Caudate nucleus (tissue), 63 donors: ENCODE measurements at places on chromosomes 2 and 18.

- no peak for DNase-seq
Observed at GRCh38 chr18:76994086-76994654, 138.4 kb downstream of the MBP start.

- no peak for DNase-seq
Observed at GRCh38 chr2:191051825-191052778, 38.1 kb upstream of the STAT1 start.

DNA sequence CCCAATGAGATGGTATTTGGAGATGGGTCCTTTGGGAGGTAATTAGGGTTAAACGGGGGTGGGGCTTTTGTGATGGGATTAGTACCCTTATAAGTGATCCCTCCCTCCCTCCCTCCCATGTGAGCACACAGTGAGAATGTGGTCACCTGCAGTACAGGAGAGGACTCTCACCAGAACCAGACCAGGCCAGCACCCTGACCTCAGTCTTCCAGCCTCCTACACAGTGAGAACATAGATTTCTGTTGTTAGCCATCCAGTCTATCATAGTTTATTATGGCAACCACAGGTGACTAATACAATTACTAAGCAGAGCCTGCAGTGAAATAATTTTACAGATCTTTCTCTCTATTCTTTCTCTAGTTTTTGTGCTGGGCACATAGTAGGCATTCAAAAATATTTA, 137.7 kb upstream of the PKDCC start:
- DNase-seq, result no peak

DNA sequence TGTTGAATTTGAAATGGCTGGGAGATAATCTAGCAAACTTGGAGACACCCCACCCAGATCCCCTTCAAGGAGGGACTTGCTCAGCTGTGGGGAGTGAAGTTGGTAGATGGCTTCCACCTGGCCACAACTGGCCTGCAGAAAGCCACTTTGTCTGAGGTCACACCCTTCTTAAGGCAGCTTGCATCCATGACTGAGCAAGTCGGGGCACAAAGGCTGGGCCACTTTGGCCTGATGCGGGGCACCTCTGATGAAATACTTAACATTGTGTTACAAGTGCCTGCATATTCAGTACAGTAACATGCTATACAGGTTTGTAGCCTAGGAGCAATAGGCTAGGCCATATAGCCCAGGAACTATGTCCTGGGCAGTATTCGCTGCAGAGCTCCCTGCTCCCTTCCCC, 13.4 kb upstream of the RPL37A start:
- DNase-seq, result no peak

DNA sequence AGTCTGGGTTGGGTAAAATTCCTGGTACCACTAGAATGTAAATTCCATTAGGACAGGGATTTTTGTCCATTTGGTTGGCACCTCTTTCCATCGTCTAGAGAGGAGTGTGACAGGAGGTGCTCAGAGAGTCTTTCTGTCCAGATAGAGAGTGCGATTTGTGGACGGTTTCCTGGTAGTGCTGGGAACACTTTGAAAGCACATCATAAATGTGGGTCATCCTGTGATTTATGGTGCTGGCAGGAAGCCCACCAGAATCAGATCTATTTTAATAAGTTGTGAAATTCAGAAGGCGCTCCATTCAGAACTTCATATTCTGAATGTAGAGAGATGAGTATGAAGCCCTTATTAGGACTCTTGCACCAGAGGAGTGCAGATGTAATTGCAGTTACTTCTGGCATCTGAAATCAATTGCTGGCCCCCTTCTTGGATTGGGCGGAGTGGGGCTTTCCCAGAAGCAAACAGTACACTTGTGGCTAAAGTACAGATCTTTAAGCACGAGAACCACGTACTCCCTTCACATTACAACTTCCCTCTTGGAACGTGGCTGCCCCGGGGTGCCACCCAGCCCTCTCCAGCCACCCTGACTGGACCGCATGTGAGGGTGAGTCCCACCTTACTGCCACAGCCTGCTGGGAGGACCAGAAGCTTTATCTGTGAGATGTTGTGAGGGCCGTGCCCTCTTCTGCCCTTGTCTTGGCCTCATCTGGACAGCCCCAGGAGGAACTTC, 243.2 kb downstream of the MYO3B start:
- DNase-seq, result no peak

DNA sequence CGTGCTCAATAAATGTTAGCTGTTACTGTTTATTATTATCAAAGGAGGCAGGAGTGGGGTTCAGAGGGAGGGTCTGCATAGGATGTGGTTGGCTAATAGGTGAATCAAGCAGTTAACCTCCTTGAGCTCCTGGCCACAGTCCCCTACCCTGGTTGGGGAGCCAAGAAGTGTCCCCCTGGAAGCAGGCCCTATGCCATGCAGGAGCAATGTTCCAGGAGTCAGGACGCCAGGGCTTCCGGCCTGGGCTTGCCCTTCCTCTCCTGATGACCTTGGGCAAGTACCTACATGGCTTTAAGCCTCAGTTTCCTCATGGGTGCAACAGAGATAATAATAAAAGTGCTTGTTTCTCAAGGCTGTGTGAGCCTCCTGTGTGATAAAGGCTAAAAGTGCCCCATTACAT, 84.9 kb downstream of the DYSF start:
- no peak for DNase-seq

DNA sequence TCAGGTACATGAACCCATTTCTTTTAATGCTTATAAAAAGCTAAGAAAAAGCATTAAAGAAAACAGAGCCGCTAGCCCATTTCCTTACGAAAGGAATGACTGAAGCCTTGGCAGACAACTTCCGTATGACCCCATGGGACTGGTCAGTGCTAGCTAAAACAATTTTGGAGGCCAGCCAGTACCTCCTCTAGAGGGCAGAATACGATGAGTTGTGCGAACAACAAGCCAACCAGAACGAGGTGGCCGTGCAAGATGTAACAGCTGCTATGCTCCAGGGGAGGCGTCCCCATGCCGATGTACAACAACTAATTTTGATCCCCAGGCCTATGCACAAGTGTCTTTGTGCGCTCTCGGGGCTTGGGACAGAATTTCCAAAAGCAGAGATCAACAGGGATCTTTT, 16.7 kb downstream of the MAP3K2 start:
- DNase-seq, result no peak

GRCh38 chr18:48470484-48471180, 61.4 kb upstream of the ZBTB7C start:
- no peak for DNase-seq

GRCh38 chr2:48450936-48451602, 78.9 kb upstream of the STON1 start:
- no peak for DNase-seq

DNA sequence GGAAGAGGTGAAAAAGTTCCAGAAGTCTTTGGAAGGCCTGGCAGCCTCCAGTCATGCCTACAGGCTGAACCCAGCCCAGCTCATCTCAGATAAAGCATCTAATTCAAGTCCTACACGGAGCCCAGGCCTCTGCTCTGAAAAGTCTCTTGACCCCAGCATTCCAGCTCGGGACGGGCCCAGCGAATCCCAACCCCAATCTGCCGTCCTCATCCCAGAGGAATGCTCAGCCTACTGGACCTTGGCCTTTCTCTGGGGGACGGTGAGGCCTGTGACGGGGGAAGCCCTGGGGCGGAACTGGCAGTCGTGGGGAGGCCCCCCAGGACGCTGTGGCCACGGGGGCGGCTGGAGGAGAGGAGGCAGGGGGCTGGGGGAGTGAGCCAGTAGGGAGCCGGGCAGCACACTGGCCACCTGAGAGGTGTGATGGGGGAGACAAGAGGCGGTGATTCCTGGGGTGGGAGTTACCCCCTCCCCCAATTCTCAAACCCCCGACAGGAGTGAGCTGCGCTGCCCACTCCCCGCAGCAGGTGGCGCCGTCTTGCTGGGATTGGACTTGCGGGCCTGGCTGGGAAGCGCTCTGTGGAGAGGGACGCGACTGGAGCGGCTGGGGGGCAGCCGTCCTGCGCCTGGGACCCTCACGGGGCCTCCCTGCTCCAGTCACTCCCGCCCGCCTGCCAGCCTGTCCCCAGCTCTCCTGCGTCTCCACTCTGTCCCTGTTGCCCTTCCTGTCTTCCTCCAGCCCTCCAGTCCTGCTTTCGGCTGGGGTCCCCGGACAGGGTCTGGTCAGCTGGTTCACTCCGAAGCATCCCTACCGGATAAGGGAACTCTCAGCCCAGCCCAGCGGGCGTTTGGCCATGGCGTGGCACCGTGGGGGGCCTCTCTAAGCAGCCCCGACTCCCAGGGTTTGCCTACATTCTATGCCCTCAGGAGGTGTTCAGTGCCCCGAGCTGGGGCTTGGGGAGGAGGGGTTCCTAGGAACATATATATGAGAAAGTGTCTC, 182.6 kb upstream of the HAAO start:
- DNase-seq, result peak; percentile 74

- no peak for DNase-seq
Observed at GRCh38 chr18:22504251-22505030, 86.7 kb upstream of the CTAGE1 start.

DNA sequence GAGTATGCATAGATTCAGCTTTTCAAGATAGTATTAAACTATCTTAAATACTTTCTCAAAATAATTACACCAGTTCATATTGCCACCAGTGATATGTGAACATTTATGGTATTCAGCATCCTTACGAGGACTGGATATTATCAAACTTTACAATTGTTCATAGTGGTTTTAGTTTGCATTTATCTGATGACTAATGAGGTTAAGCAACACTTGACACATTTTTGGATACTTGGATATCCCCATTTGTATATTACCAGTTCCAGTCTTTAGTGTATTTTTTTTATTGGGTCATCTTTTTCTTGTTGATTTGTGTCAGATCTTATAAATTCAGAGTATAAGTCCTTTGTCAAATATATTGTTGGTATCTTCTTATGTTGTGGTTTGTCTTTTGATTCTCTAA, 128.4 kb downstream of the ASXL3 start:
- no peak for DNase-seq

DNA sequence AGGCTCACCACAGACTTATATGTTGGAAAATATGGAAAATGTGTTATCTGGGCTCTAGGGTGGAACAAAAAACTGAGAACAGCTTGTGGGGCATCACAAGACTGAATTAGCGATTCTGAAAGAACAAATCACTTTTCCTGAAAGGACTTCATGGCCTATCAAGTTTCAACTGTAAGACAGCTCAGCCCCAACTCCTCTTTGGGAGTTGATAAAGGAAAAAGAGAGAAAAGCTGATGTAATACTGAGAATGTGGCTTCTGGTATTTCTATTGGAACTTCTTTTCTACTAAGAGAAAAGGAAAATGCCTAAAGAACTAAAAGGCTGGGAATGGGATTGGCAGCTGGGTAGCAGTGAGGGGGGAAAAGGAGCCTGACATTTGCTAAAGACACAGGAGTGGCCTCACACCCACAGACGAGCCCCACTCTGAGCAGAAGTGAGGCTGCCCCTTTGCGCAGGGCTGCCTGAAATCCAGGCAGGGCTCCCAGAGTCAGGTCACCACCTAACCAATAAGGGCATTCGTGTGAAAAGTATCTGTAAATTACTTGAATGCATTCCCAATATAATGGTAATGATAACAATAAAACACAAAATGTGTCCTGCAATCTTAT, 75.6 kb downstream of the LRP2 start:
- DNase-seq, result no peak

- DNase-seq, result no peak
Observed at GRCh38 chr2:20593072-20594034, 57.5 kb downstream of the HS1BP3 start.

GRCh38 chr2:62215306-62216064, 19.6 kb downstream of the B3GNT2 start:
- no peak for DNase-seq

GRCh38 chr2:127680706-127681287, 5.5 kb upstream of the LIMS2 start:
- no peak for DNase-seq

DNA sequence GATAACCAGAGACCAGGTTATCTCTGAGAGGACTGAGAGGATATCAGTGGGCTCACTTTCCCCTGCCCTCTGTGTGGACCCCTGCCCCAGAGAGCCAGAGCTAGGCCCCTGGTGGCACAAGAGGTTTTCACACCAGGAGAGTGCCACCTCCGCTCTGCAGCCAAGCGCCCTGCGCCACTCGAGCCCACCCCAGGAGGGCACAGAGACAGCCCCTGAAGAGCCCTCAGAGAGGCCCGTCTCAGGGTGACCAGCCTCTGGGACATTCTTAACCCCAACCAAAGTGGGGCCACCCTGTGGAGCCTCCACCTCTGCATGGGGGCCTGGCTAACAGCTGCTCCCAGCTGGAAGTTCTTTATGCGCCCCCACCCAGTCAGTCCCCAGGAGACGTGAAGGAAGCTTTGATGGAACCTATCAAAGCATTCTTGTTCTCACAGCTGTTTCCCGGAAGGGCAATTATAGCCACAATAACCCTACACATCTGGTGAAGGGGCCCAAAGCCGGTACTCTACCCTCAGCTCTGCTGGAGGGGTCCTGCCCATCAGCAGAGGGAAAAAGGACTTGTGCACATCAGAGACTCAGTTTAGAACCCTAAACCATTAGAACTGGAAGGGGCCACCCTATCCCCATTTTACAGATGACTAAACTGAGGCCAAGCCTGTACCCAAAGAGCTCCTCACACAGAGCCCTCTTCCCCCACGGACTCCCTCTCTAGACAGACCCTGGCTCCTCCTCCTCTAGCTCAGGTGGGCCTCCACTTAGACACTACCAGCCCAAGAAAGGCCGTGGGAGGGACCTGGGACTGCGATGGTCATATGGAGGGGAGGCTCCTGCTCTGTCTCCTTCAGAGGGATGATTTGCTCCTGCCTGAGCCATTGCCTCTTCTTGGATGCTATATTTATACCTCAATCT, 101.1 kb downstream of the ZFP36L2 start:
- DNase-seq, result no peak

DNA sequence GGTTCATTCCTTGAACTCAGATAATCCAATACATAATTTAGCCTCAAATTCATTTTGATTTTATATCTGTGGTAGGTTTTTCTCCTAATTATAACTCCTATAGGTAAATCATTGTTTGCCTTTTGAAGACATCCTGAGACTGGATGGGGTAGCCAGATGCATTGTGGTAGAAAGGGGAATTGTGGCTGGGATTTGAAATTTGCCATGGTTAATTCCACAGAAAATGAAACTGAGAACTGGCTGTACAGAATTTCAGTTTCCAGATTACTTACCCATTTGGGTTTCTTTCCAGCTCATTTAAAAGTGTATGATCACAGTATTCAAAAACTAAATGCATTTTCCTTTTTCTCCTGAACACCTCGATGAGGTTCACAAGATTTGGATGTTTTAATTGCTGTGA, 18.2 kb downstream of the CDKL4 start:
- no peak for DNase-seq

- DNase-seq, result no peak
Observed at GRCh38 chr2:30934066-30934465, 126.8 kb upstream of the CAPN13 start.

- no peak for DNase-seq
Observed at GRCh38 chr2:105712981-105713596, 31.6 kb upstream of the NCK2 start.

- DNase-seq, result no peak
Observed at GRCh38 chr18:9290156-9290555, 44.4 kb upstream of the TWSG1 start.

DNA sequence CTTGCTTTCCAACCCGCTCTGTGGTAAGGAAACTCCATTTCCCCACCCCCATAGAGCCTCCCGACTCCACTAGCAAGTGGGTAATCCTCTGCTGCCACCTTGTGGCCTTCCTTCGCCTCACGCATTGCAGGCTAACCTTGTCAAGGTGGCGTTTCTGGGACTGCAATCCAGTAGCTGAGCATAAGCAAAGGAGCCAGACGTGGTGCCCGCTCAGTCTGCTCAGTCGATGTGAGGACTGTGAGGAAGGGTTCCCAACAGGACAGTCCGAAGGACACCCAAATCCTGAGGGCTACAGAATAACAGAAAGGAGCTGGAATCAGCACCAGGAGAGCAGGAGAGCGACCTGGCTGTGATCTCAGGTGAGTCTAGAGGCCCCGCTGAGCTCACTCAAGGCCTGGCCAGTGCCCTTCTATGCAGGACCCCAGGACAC, 144.2 kb downstream of the SUCLG1 start:
- DNase-seq, result peak; percentile 59
